ENCODE measurements at places on chromosomes 13 and 19. TPM values are rescaled to one million over a fixed set of nuclear protein-coding genes. Genes with fewer than 3 reads are reported as not detected.

LIM2 gene
- total RNA-seq, result not detected

MPND gene
- total RNA-seq, result 16.2 TPM

DNA sequence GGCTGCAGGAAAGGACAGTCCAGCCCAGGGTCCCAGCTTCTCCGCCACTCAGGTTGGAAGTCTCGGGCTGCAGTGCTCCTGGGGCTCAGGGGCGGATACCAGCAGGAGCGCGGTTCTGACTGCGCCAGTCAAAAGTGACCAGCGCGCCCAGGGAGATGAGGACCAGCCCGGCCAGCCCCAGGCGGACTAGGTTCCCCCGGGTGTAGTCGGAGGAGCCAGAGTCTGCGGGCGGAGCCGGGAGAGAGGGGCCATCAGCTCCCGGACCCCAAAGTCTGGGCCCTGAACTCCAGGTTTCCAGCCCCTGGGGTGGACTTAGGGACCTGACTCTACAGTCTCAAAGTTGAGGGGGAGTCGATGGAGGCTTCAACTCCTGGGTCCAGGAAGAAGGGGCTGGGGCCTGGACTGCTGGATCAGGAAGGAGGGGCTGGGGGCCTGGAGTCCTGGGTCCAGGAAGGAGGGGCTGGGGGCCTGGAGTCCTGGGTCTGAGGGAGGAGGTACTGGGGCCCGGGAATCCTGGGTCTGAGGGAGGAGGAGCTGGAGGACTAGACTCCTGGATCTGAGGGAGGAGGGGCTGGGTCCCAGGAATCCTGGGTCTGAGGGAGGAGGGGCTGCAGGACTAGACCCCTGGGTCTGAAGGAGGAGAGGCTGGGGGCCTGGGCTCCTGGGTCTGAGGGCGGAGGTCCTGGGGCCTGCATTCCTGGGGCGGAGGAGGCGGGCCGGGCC is 5.3 kb downstream of the OSCAR start:
- H3K27ac ChIP-seq, result no peak overlapping the region
- no peaks in the 10 kb centered on the region for H3K27me3 ChIP-seq
- peak overlapping the region; percentile 16 for H3K4me3 ChIP-seq
- no peak for DNase-seq

DNA sequence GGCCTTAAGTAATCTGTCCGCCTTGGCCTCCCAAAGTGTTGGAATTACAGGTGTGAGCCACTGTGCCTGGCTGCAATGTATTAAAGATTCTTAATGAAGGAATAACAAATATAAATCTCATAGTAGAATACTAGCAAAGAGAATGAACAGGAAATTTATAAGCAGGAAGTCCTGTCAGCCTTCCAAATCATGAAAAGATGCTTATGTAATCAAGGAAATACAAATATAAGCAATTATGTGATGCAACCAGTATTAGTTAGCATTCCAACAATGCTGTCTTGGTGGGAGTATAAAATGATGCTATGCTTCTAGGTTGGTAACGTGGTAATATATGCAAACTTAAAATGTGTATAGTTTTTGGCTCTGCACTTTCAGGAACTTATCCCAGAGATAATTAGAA is 133.8 kb downstream of the PDS5B start:
- no peaks in the 10 kb centered on the region for H3K27me3 ChIP-seq
- H3K27ac ChIP-seq, result no peak overlapping the region
- no peaks in the 10 kb centered on the region for H3K4me1 ChIP-seq
- no peak for DNase-seq
- peaks cover 3% of the 10 kb centered on the region for H3K36me3 ChIP-seq

COLGALT1 gene
- 119 TPM for total RNA-seq

SIGLEC5 gene
- not detected for total RNA-seq

GRCh38 chr13:86665842-86666241 is 866.6 kb upstream of the SLITRK6 start:
- no peak overlapping the region for H3K27ac ChIP-seq
- no peaks in the 10 kb centered on the region for H3K36me3 ChIP-seq
- H3K27me3 ChIP-seq, result no peaks in the 10 kb centered on the region
- no peaks in the 10 kb centered on the region for H3K4me1 ChIP-seq
- H3K4me3 ChIP-seq, result no peak overlapping the region
- DNase-seq, result no peak

PSG2 gene
- total RNA-seq, result not detected

DNA sequence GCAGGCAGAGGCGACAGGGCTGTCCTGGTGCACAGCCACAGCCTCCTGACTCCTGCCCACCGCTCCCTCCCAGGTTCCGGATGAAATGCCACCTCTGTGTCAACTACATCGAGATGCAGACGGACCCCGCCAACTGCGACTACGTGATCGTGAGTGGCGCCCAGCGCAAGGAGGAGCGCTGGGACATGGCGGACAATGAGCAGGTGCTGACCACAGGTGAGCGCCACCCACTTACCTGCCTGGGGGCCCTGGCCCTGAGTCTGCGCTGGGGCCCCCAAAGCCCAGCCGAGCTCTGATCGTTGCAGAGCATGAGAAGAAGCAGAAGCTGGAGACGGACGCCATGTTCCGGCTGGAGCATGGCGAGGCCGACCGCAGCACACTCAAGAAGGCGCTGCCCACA is 5.5 kb upstream of the MRI1 start:
- no peaks in the 10 kb centered on the region for H3K4me1 ChIP-seq
- no peak for DNase-seq
- no peak overlapping the region for H3K4me3 ChIP-seq
- no peak overlapping the region for H3K27ac ChIP-seq

- H3K27me3 ChIP-seq, result no peaks in the 10 kb centered on the region
- H3K4me1 ChIP-seq, result peaks cover 18% of the 10 kb centered on the region
- no peak overlapping the region for H3K4me3 ChIP-seq
- no peak for DNase-seq
- peaks cover 89% of the 10 kb centered on the region for H3K36me3 ChIP-seq
Observed at GRCh38 chr19:49656456-49657109, 9.1 kb downstream of the IRF3 start.

- H3K4me3 ChIP-seq, result no peak overlapping the region
- H3K4me1 ChIP-seq, result no peaks in the 10 kb centered on the region
- H3K27me3 ChIP-seq, result no peaks in the 10 kb centered on the region
- no peak for DNase-seq
- H3K36me3 ChIP-seq, result no peaks in the 10 kb centered on the region
- H3K27ac ChIP-seq, result no peak overlapping the region
Observed at GRCh38 chr13:57899096-57899495, 267.6 kb downstream of the PCDH17 start.

GRCh38 chr13:98390086-98390715 is 186.7 kb downstream of the STK24 start:
- H3K27me3 ChIP-seq, result peaks cover 22% of the 10 kb centered on the region
- DNase-seq, result no peak
- no peaks in the 10 kb centered on the region for H3K4me1 ChIP-seq

DNA sequence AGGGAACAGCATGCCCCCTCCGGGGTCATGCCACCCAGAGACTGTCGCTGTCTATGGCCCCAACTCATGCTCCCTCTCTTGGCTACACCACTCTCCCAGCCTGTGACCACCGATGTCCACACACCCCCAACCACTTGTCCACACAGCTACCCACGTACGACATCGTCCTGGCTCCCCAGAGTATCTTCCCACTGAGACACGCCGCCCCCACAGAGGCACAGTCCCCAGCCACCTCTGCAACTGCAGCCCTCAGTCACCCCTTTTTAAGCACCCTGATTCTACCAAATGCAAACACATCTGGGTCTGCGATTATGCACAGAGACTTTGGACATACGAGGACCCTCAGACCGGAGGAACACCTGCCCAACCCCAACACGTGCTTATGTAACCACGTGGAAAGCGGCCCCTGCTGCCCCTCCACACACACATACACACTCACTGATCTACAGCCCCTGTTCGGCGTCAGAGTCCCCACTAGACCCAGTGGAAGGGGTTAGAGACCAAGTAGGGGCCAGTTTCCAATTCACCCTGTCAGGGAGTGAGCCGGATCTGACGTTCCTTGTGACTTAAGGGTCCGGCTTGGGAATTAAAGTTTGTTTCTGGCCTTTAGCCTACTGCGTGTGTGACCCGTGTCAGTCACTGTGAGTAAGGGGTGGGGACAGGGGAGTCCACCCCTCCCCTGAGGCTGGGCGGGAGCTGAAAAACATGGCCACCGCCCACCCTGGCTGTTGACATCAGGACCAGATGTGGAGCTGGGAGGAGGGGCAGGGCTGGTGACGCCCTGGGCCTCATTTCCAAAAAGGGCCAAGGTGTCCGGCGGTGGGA is 11.9 kb upstream of the AXL start:
- DNase-seq, result peak; percentile 86
- peak overlapping the region; percentile 52 for H3K27ac ChIP-seq
- no peaks in the 10 kb centered on the region for H3K27me3 ChIP-seq
- no peaks in the 10 kb centered on the region for H3K36me3 ChIP-seq

DNA sequence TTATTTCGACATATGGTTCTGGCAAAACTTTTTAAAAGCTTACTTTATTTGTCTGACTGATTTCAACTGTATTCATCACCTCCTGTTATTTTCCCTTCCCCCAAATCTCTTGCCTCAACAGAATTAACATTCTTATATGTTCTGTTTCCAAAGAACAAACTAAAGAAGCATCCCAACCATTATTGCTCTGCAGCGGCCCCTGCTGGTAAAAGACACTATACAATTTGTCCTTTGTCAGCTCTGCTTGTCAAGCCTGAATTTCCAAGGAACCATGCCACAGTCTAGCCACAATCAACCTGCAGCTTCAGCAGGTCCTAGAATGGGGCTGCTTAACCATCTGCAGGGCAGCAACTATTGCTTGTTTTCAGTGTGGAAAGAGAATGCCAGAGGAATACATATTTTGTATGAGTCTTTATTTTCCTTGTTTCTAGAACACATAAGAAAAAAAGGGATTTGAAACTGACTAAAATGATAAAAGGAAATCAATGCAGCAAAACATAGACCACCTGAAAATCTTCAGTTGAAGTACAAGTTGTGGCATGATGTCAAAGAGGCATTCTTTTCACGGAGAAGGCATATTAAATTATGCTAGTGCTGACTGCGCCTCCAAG is 845.3 kb downstream of the DIAPH3 start:
- no peaks in the 10 kb centered on the region for H3K4me1 ChIP-seq
- H3K4me3 ChIP-seq, result no peak overlapping the region

DNA sequence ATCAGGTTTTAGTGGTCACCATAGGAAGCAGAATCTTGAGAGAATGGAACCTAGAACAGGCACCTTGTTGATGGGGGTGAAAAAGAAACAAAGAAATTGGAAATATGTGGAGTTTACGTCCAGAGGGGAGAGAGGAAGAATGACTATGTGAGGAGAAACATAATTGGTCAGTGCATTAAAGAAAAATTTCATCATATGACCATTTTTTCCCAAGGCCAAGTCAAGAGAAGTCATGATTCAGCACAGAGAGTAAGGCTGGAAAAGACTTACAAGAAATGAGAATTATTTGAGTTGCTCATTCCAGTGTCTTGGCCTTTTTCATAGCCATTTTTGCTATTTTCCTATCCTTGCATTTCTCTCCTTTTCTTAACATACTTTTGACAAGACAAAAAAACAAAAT is 421.7 kb downstream of the EFNB2 start:
- no peak overlapping the region for H3K27ac ChIP-seq
- H3K27me3 ChIP-seq, result no peaks in the 10 kb centered on the region
- H3K4me3 ChIP-seq, result no peak overlapping the region
- DNase-seq, result no peak
- no peaks in the 10 kb centered on the region for H3K36me3 ChIP-seq
- no peaks in the 10 kb centered on the region for H3K4me1 ChIP-seq

CYP4F2 gene
- total RNA-seq, result 0.22 TPM

MUC16 gene
- not detected for total RNA-seq

GRCh38 chr13:26246154-26246553 is 7.8 kb upstream of the CDK8 start:
- H3K4me3 ChIP-seq, result no peak overlapping the region
- H3K36me3 ChIP-seq, result no peaks in the 10 kb centered on the region
- no peak overlapping the region for H3K27ac ChIP-seq
- peaks cover 4% of the 10 kb centered on the region for H3K4me1 ChIP-seq
- no peaks in the 10 kb centered on the region for H3K27me3 ChIP-seq
- DNase-seq, result no peak

APC2 gene
- total RNA-seq, result 0.40 TPM

- no peaks in the 10 kb centered on the region for H3K4me1 ChIP-seq
- no peaks in the 10 kb centered on the region for H3K36me3 ChIP-seq
- H3K4me3 ChIP-seq, result no peak overlapping the region
- H3K27me3 ChIP-seq, result peaks cover 19% of the 10 kb centered on the region
- H3K27ac ChIP-seq, result no peak overlapping the region
Observed at GRCh38 chr19:51047031-51047335, 12.2 kb upstream of the KLK12 start.

DNA sequence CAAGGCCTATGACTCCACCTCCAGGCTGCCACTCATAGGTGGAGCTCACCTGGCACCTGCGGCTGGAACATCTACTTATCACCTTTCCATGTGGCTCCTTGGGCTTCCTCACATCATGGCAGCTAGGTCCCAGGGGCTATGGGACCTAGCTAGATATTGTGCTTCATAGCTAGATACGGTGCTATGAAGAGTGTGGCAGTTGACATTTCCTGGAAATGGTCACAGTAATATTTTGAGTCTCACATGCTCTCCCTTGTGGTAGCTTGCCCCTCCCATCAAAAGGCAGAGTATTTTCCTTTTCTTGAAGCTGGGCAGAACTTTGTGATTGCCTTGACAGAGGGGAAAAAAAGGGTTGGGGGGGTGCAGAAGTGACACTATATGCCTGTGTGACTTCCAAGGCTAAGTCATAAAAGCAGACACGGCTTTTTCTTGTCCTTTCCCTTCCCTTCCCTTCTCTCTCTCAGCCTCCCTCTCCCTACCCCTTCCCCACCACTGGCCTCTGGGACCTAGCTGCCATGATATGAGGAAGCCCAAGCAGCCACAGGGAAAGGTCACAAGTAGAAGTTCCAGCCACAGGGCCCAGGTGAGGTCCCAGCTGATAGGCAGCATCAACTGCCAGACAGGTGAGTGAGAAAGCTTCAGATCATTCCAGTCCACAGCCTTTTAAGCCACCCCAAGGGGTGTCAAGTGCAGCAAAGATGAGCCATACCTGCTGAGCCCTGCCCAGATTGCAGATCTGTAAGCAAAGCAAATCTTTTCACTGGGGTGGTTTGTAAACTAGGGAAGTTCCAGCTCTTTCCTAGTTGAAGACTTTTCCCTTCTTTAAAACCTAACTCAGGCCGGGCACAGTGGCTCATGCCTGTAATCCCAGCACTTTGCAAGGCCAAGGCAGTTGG is 6.9 kb upstream of the HIF3A start:
- no peak for DNase-seq
- H3K27ac ChIP-seq, result no peak overlapping the region
- H3K4me1 ChIP-seq, result no peaks in the 10 kb centered on the region
- H3K36me3 ChIP-seq, result no peaks in the 10 kb centered on the region
- H3K27me3 ChIP-seq, result peaks cover 7% of the 10 kb centered on the region
- no peak overlapping the region for H3K4me3 ChIP-seq

GRCh38 chr13:66102864-66103263 is 1127.3 kb downstream of the PCDH9 start:
- no peak overlapping the region for H3K27ac ChIP-seq
- H3K4me1 ChIP-seq, result no peaks in the 10 kb centered on the region
- no peak for DNase-seq
- H3K4me3 ChIP-seq, result no peak overlapping the region

Data from K562 (cell line).